ENCODE measurements at places on chromosomes 3 and 15. TPM values are rescaled to one million over a fixed set of nuclear protein-coding genes. Genes with fewer than 3 reads are reported as not detected.

- H3K27ac ChIP-seq, result no peak overlapping the region
- no peaks in the 10 kb centered on the region for H3K36me3 ChIP-seq
- no peaks in the 10 kb centered on the region for H3K4me1 ChIP-seq
- H3K27me3 ChIP-seq, result peaks cover 13% of the 10 kb centered on the region
These were observed 20.2 kb upstream of the SLC2A2 start for GRCh38 chr3:171046760-171047159.

DNA sequence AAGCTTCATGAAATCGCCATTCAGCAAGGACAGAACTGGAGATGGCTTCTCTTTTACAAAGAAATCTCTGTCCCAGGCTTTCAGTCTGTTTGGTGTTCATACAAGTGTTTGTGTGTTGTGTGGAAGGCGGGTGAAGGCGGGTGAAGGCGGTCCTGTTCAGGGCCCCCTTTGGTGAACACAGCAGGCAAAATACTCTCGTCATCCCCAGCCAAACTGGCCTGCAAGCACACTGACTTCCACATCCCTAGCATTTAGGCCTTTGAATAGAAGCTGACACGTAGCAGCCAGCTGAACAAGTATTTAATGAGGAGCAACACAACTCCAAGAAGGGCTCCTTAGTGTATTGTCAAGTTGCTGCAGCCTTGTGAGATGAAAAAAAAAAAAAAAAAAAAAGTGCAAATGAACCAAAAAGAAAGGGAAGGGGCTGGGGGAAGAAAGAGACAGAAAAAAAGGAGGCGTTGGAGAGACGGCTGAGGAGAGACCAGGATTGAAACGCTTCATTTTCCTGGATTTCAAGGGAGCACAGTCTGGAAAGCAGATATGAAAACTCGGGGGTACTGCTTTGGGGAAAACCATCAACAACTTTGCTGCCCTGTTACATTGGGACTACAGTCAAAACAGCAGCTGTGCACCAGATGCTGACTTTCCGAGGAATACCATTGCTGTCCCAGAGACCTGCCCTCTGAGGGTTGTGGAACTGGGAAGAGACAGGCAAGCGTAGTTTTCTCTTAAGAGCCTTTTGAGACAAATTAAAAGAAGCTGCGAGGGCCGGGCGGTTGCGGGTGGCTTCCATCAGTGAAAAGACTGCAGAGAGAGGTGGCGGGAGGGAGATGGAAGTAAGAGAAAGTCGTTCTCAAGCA is 74.6 kb downstream of the TGFBR2 start:
- no peaks in the 10 kb centered on the region for H3K27me3 ChIP-seq
- peaks cover 59% of the 10 kb centered on the region for H3K36me3 ChIP-seq
- H3K4me1 ChIP-seq, result peaks cover 88% of the 10 kb centered on the region
- peak overlapping the region; percentile 65 for H3K27ac ChIP-seq
- no peak overlapping the region for H3K4me3 ChIP-seq

GRCh38 chr15:64443747-64444621 is 16.4 kb upstream of the ZNF609 start:
- H3K4me3 ChIP-seq, result peak overlapping the region; percentile 36
- peaks cover 48% of the 10 kb centered on the region for H3K4me1 ChIP-seq
- H3K27me3 ChIP-seq, result no peaks in the 10 kb centered on the region

DNA sequence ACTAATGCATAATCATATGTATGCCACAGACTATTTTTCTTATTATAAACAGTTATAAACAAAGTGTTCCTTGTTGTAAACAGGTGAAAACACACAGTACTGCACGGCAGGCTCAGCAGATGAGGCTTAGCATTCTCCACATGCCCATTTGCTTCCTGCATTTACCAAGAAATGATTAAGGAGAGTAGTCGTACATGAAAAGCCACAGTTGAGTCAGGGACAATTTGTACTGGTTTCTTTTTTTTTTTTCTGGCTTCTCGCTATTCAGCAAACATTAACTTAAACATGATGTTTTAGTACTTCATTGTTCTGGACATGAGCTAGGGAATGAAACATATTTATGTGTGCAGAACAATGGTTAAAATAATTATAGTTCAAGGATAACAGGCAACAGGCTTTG is 63.4 kb downstream of the GHSR start:
- DNase-seq, result no peak
- H3K4me1 ChIP-seq, result no peaks in the 10 kb centered on the region
- no peak overlapping the region for H3K4me3 ChIP-seq

- H3K27ac ChIP-seq, result no peak overlapping the region
- H3K4me3 ChIP-seq, result no peak overlapping the region
- H3K4me1 ChIP-seq, result no peaks in the 10 kb centered on the region
- no peaks in the 10 kb centered on the region for H3K27me3 ChIP-seq
- H3K36me3 ChIP-seq, result no peaks in the 10 kb centered on the region
- no peak for DNase-seq
These were observed 207.4 kb downstream of the EPHA6 start for GRCh38 chr3:97021778-97022177.

DNA sequence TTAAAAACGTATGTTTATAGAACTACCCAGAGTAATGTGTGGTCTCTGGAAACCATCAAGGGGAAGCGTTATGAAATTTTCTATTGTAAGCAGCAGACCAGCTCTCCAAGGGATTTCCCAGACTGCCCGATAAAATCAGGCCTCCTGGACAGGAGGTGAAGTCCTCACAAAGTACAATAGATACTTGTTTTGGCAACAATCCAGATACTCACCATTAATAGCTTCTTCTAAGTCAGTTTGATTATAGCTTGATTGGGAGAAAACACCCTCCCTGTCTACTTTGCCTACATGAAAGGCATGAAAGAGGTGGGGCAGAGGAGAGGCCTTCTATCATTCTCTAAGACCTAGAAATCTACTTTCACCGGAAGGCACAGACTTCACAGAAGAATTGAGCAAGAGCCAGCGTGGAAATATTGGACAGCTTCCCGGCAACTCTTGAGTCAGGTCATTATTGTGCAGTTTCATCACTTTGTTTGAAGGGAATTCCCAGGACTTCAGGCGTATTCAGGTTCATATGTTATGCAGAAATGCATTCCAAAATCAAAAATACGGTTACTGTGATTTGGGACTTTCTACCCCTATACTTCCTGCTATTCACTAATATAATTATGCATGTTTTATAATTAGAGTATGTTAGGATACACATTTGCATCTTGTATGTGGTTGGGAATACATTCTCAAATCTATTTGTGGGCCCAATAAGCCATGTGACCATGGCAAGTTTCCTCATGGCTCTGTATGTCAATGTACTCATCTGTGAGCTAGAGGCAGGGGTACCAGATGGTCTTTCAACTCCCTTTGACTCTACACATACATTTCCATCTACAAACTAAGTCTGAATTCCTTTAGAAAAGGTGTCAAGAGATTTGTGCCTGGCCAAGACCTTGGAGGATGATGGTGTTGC is 103.5 kb downstream of the CD47 start:
- H3K27ac ChIP-seq, result no peak overlapping the region
- H3K4me1 ChIP-seq, result peaks cover 32% of the 10 kb centered on the region
- H3K4me3 ChIP-seq, result no peak overlapping the region
- no peak for DNase-seq
- H3K36me3 ChIP-seq, result no peaks in the 10 kb centered on the region

- no peaks in the 10 kb centered on the region for H3K27me3 ChIP-seq
- no peak for DNase-seq
- H3K36me3 ChIP-seq, result peaks cover 43% of the 10 kb centered on the region
These were observed 20.6 kb downstream of the MTMR14 start for GRCh38 chr3:9669720-9670432.

GRCh38 chr3:115072265-115073021 is 74.6 kb downstream of the ZBTB20 start:
- peaks cover 20% of the 10 kb centered on the region for H3K36me3 ChIP-seq
- DNase-seq, result no peak
- H3K27me3 ChIP-seq, result no peaks in the 10 kb centered on the region
- H3K27ac ChIP-seq, result no peak overlapping the region

GRCh38 chr3:63343674-63344073 is 65.6 kb downstream of the SYNPR start:
- H3K4me1 ChIP-seq, result peaks cover 2% of the 10 kb centered on the region
- no peak overlapping the region for H3K27ac ChIP-seq
- peak; percentile 74 for DNase-seq
- H3K4me3 ChIP-seq, result no peak overlapping the region
- peaks cover 4% of the 10 kb centered on the region for H3K27me3 ChIP-seq
- H3K36me3 ChIP-seq, result no peaks in the 10 kb centered on the region

DNA sequence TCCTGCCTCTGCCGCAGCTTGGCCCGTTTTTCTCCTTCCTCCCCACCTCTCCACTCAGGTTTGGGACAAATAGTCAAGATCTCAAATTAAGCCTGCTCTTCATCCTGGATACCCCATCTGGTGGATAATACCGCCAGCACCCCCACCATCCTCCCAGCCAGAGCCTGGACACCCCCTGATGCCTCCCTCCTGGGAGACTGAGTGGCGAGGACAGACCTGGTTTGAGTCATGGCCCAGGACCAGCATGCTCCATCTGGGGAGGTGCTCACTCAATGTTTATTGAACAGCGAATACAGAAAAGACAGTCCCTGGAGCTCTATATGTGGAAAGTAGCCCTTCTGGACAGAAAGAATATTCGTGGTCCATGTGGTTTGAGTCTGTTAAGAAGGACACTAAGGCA is 23.3 kb downstream of the CTSH start:
- peak overlapping the region; percentile 21 for H3K27ac ChIP-seq
- no peak overlapping the region for H3K4me3 ChIP-seq
- peaks cover 26% of the 10 kb centered on the region for H3K36me3 ChIP-seq

DNA sequence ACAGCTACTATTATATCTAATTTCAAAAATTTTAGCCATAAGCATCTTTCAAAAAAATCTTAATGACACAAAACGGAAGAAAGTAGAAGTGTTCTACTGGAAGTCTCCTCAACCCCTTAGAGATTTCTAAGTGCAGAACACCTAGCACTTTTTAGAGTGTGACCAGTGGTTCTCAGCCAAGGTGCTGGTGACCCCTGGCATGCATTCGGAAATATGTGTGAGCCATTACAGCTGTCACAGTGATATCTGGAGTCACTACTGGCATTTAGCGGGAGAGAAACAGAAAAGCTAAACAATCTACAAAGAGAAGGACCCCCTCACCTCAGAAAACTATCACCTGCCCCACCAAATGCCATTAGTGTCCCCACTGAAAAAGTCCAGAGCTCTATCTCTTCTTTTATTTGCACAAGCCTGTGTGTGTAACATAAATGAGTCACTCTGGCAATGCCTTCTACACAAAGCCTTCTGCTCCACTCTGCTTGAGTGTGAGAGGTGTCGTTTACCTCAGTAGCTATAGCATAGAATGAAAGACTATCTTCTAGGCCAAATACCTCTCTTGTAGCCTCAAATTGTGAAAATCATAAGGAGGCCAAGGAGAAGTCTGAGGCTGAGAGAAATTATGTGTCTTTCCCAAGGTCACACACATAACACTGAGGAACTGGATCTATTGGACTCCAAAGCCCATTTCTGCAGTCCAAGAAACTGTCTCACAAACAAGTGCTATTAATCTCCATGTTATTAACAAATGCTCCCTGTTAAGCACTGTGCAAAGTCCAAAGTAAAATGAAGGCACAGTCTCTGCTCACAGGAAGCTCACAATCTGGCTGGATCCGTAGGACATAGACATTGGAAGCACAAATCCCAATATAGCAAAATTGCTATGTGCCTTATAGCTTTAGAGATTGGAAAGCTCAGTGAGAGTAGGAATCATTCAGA is 28.5 kb upstream of the KCNMB2 start:
- H3K27me3 ChIP-seq, result peaks cover 1% of the 10 kb centered on the region
- no peak overlapping the region for H3K27ac ChIP-seq
- H3K4me1 ChIP-seq, result no peaks in the 10 kb centered on the region
- no peaks in the 10 kb centered on the region for H3K36me3 ChIP-seq
- DNase-seq, result no peak

DNA sequence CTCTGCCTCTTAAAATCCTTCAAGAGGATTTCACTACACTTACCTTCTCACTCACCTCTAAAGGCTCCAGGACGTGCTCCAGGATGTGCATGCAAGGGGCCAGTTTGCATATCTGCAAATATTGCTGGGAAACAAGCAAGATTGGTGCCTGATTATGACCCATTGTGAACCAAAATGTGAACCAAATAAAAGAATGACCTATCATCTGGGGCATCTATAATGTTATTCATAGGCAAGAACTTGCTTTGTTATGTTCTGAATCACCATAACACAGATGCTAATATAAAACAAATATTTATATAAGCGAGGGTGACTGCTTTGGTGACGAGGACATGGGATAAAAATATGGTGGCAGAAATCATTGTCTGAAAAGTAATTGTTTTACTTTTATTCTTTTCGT is 5.5 kb downstream of the IL12A start:
- no peak for DNase-seq
- no peak overlapping the region for H3K4me3 ChIP-seq
- no peaks in the 10 kb centered on the region for H3K27me3 ChIP-seq
- no peaks in the 10 kb centered on the region for H3K36me3 ChIP-seq
- peaks cover under 1% of the 10 kb centered on the region for H3K4me1 ChIP-seq

- DNase-seq, result no peak
- no peaks in the 10 kb centered on the region for H3K4me1 ChIP-seq
- H3K27me3 ChIP-seq, result no peaks in the 10 kb centered on the region
- H3K4me3 ChIP-seq, result no peak overlapping the region
- H3K27ac ChIP-seq, result no peak overlapping the region
These were observed 251.2 kb downstream of the SLC9A9 start for GRCh38 chr3:143596957-143597642.

DNA sequence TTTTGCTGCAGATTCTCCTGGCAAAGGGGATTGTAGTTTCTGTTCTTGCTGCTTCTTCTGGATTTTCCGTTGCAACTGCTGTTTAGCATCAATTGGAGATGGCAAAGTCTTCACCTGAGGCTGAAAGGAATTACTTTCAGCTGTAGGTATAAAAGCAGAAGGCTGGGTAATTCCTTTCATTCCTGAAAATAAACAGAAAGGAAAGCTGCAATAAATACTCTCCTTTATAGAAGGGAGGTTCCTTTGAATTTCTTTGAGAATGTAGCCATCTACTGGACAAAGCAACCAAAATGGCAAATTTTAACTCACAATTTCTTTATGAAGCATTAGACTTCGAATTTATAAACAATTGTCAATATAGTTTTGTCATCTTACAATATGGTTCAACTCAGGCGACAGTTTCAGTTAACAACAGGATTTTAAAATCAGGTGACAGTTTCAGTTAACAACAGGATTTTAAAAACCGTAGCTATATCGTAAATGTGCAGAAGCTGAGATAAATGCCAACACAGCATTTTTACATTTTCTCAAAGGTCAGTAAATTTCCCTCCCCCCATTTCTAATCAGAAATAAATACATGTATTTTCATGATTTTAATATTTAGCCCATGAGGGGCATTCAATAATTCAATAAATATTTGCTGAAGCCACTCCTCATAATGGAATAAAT is 104.9 kb upstream of the NEDD4 start:
- no peak overlapping the region for H3K4me3 ChIP-seq
- H3K27ac ChIP-seq, result no peak overlapping the region
- no peaks in the 10 kb centered on the region for H3K27me3 ChIP-seq
- no peaks in the 10 kb centered on the region for H3K4me1 ChIP-seq

- peaks cover 22% of the 10 kb centered on the region for H3K36me3 ChIP-seq
- H3K4me3 ChIP-seq, result no peak overlapping the region
These were observed 22.1 kb downstream of the UBA5 start for GRCh38 chr3:132682201-132682600.

DNA sequence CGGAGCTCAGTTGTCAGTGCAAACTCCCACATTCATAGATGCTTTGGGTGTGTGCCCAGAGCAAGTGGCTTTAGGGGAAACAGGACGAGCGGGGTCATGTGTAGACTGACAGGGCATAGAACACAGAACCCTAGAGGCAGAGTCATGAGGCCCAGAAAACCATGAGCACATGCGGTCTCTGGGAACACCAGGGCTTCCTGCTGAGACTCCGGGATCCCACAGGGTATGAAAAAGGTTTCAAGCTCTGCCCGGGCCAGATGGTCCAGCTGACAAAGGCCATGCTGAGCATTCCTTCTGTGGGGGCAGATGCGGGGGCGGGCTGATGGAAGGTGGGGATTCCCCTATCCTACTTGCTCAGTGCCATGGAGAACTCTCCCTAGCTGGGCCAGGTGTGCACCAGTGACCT is 44.8 kb downstream of the ROPN1B start:
- no peak overlapping the region for H3K4me3 ChIP-seq
- no peak for DNase-seq

CNTN4 gene
- total RNA-seq, result not detected

GNL3 gene
- total RNA-seq, result 167 TPM

KCNH8 gene
- not detected for total RNA-seq

GCNT3 gene
- total RNA-seq, result not detected
